ENCODE measurements at places on chromosomes 6 and 20.

- DNase-seq, result no peak
Measured at GRCh38 chr6:13248994-13249393, 79.3 kb downstream of the TBC1D7 start.

DNA sequence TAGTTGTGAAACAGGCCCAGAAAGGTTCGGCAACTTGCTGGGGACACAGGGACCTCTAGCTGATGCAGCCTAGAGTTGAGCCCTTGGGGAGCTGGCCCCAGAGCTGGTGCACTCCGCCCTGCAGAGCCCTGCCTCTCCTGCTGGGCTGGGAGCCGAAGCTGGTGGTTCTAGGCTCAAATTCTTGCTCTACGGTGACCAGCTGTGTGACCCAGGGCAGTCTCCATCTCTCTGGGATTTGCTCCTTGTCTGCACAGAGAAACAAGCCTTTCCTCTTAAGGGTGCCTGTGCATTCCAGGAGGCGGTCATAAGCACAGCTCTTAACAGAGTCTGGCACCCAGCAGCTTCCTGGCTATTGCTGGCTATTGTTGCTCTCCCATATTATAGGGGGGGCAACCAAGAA, 47.4 kb downstream of the RBM38 start:
- no peak for DNase-seq

DNA sequence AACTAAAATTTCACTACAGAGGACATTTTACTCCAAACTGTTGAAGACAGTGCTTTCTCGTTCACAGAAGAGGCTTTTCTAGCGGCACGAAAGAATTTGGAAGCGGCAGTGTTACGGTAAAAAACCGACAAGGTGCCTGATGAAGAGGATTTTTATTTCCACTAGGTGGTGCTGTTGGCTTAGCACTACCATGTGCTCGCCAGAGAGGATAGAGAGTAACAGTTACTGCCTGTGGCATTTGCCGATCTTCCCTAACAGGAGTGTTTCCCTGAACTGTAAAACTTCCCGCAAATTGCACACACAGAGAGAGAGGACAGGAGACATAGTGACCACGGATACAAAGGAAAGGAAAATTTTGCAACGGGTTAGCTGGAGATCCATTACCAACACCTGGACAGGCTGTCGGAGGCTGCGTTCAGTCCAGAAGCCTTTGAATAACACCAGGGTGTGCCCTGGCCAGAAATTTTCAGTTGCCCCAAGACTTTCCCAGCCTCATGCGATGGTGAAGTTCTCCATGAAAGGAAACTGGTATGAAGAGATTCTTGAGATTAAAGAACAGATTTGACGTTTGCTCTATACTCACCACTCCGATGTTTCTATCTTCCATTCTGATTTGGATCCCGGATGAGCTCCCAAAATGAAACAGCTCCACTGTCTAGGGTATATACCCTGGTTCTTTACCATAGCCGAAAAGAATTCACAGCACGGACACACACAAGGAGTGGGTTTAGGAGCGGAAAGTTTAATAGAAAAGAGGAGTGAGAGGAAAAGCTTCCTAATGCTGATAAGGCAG, 48.1 kb downstream of the HLA-DPB1 start:
- no peak for DNase-seq

DNA sequence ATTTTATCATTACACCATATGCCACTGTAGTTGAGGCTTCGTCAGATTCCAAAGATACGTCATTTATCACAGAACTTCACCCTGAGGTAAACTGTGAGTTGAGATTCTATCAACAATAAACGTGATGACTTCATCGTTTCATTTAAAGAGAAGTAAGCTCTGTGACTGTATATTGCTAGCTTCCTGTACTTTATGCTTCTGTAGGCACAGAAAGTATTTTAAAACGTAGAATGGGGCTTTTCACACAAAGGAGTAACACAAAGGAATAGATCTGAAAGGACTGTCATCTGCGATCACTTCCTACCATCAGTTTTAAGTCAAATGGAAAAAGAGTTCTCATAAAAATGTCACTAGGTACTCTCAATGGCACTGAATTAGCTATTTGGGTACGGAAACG, 234.4 kb upstream of the MCHR2 start:
- DNase-seq, result no peak

DNA sequence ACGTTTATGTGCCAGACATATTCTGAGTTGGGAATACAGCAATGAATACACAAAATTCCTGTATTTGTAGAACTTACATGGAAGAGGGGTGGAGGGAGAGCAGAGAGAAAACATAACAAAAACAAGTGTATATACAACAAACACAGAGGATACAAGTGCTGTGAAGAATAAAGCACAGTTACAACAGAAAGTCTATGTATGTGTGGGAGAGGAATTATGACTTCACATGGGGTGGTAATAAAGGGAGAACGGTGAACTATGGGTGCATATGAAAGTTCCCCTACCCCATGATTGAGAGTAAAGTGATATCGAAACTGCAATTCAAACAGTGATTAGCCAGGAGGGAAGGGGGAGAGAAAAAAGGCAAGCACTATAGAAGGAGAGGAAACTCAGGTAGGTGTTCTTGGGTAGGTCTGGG, 24.6 kb downstream of the HBS1L start:
- no peak for DNase-seq

- DNase-seq, result no peak
Measured at GRCh38 chr20:9230406-9230805, 161.5 kb downstream of the PLCB4 start.

GRCh38 chr20:7722564-7722963, 217.7 kb downstream of the HAO1 start:
- DNase-seq, result no peak

GRCh38 chr6:41682497-41683272, 44.4 kb downstream of the MDFI start:
- no peak for DNase-seq

GRCh38 chr6:156009656-156010055, 554.0 kb upstream of the NOX3 start:
- no peak for DNase-seq

- no peak for DNase-seq
Measured at GRCh38 chr6:81818901-81819361, 66.5 kb upstream of the TENT5A start.

DNA sequence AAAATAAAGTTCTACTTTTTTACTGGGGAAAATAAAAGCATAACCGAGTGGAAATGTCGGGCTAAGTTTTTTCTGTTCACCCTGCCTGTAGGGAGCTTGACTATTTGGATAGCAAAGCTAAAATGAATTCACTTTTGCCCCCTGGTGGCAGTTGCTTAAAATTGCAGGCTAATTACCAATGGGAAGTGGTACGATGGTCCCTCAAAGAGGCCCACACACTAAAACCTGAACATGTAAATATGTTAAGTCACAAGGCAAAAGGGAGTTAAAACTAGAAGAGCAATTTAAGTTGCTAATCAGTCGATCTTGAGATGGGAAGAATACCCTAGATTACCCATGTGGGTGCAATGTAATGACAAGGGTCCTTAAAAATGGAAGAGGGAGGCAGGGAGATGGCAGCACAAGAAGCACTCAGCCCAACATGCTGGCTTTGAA, 916 bp upstream of the SUN5 start:
- DNase-seq, result no peak

DNA sequence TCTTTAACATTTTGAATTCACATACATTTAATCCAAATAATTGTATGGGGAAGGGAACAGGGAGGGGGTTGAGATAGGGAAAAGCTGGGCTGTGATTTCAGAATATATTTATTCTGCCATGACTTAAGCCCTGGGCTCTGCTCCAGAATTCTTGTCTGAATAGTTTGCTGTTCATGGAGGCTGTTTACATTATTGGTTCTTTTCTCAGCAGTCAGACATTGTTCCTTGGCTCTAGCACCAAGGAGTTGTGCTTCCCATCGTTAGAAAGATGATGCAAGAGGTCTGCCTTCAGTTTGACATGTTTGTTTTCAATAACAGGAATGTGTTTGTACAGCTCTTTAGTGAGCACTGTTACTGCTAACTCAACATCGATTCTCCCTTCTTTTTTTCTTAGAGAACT, 198.8 kb upstream of the CDYL start:
- no peak for DNase-seq

DNA sequence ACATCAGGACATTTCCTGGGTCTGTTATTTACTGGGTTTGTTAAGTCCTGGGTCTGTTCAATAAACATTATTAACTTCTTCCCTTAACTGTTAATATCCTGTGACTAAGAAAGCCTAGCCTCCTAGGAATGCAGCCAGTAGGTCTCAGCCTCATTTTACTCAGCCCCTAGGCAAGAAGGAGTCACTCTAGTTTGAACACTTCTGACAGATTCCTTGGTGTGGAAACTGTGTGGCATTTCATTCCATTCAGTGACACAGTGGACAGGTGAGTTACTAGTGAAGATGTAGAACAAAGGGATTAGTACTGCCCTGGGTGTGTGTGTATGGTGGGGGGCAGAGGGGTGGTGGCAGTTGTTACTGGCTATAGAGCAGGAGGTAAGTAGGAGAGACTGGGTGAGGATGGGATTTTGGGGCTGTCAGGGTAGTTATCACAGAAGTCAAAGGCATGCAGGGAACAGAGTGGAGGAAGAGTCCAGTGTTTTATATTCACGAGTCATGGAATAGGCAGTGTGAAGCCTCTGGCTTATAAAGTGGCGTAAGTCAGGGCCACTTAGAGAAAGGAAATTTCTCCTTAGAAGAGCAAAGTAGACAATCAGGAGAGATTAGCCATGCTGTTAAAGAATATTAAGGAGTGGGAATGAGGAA, 28.4 kb downstream of the RNF182 start:
- DNase-seq, result no peak

DNA sequence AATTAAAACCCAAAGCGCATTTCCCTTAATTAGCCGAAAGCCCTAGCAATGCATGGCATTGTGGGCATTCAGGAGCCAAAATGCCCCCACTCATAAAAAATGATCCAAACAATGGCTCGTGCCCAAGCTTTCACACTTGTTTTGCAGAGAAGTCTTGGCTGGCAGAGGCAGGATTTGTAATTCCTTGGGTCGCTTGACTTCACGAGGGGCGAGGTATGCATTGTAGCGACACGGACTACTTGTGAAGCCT, 613 bp upstream of the SASH1 start:
- no peak for DNase-seq

DNA sequence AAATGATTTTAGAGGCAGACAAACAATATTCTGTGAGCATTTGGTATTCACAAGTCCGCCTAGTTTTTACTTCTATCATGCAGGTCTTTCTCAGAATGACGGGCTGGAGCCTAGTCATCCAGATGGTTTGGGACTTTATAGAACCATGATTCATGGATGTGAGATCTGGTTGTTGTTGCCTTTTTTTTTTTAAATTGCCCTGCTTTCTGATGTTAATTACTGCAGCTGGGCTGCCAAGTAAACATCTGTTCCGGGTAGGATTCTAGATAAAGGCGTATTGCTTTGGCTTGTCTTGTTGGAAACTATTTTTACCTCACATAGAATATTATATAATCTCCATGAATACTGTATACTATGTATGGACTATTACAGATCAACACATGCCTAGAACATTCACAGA, 58.1 kb downstream of the RNF217 start:
- no peak for DNase-seq

DNA sequence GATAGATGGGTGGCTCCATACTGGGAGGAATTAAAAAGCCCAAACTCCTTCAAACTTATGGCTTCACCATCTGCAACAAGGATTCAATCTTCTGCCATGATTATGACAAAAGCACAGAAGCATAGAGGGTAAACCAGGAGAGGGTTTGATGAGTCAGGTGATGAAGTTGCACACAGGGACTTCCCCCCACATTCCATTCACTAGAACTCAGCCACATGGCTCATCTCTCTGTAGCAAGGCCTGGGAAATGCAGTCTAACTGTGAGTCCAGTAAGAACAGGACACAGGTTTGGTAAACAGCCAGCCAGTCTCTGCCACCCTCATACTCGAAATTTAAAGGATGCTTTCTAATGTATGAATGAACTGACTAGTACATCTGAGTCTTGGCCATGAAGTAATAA, 142.9 kb downstream of the HIVEP2 start:
- DNase-seq, result no peak

- DNase-seq, result no peak
Measured at GRCh38 chr20:4181956-4182945, 166.9 kb upstream of the RNF24 start.

DNA sequence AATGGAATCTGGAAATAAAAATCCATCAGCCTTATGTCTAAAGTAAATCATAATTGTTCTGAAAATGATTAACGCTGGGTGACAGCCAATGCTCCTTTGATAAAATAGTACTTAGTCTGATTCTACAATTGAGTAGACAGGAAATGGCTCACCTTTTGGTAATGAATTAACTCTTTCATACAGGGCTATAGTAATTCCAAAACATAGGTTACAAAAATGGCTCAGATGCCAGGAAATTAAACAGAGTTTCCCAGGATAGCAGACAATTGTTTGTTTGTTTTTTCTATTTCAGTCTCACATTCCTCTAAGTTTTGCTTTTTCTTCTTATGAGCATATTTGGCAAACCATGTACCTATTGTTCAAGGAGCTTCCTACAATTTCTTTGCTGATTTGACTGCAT, 257.2 kb upstream of the EPHA7 start:
- DNase-seq, result no peak

DNA sequence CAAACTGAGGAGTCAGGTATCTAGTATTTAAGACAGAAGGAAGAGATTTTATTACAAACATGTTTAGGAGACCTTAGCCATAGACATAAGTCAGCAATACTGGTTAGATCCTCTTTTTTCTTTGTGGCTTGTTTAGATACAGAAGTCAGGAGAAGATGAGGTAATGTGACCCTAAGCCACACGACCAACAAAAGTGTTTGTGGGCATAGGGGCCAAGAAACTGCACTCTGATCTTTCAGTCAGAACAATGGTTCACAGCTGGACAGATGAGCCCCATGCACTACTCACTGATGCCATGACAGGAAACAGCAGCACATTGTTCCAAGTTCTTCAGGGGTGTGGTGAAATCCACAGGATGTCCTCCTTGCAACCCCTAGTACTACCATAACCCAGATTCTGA, 238.5 kb upstream of the RAB32 start:
- no peak for DNase-seq

GRCh38 chr6:99746261-99746895, 139.7 kb downstream of the PRDM13 start:
- DNase-seq, result peak; percentile 11

DNA sequence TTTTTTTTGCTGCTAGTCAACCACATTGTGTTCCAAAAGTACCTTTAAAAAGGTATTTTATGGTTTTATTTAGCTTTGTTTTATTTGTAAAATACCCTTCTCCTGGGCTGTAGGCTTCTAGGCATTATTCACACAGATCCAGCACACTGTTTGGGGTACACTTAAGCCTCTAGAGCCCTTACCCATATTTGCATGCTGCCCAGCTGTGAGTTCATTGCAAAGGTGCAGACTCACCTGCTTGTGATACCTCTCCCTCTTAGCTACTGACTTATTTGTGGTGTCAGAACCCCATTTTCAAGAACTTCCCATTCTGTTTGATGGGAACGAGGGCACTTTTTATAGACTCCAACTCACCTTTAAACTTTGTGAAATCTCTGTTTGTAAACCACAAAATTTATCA, 69.8 kb downstream of the RIN2 start:
- DNase-seq, result no peak
